ENCODE measurements at places on chromosomes 13 and 19. TPM values are rescaled to one million over a fixed set of nuclear protein-coding genes. Genes with fewer than 3 reads are reported as not detected.
A peak's percentile ranks its signal among the peaks of the same experiment; 100 is the strongest.

C19orf33 gene
- total RNA-seq = 3.5 TPM

CABP5 gene
- total RNA-seq = not detected

SYCN gene
- total RNA-seq = not detected

ENOX1 gene
- total RNA-seq = 2.0 TPM

DNA sequence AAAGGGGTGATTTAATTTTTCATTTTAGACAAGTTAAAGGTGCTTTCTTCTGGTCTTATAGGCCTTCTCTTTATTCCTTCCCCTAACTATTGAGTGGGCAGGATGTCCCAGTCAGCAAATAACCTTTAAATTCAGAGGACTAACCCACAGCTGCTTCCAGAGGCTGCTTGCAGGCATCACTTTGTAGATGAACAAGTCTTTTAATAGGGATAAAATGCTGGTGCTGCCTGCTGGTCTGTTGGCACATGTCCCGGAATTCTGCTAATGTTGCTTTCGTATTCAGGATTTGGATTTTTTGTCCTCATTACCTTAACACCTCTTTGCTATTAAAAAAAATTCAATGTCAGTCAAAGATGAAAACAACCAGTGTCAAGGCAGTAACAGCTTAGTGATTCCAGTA is 132.7 kb upstream of the KL start:
- no peak overlapping the region for H3K27ac ChIP-seq
- H3K36me3 ChIP-seq = no peaks in the 10 kb centered on the region
- no peaks in the 10 kb centered on the region for H3K27me3 ChIP-seq
- H3K4me3 ChIP-seq = no peak overlapping the region
- no peaks in the 10 kb centered on the region for H3K4me1 ChIP-seq

DNA sequence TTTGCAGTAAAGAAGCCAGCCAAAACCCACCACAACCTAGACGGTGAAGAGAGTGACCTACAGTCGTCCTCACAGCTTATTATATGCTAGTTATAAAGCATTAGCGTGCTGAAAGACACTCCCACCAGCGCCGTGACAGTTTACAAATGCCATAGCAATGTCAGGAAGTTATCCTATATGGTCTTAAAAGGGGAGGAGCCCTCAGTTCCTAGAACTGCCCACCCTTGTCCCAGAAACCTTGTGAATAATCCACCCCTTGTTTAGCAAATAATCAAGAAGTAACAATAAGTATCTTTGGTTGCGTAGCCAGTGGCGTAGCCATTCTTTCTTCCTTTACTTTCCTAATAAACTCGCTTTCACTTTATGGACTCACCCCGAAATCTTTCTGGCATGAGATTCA is 227.9 kb upstream of the ARGLU1 start:
- H3K4me3 ChIP-seq = peak overlapping the region; percentile 18
- no peaks in the 10 kb centered on the region for H3K4me1 ChIP-seq
- DNase-seq = no peak
